ENCODE measurements at places on chromosomes 2 and 18. TPM values are rescaled to one million over a fixed set of nuclear protein-coding genes. Genes with fewer than 3 reads are reported as not detected.

SP140L gene
- 70.4 TPM for total RNA-seq

RBM43 gene
- total RNA-seq = 2.9 TPM

DNA sequence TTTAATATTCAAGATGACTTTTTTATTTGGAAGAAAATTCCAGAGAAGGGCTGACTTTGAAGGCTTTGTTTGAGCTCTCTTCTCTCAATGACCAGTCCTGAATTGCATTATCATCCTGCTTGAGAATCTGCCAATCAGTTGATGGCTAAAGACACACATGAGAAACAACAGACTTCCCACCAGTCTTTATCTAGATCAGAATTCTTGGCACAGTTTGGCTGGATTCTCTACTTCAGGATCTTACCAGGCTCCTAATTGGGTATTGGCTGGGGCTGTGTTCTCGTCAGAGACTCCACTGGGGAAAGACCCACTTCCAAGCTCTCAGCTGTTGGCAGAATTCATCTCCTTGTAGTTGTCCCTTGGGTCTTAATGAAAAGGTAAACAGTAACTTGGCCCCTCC, 86.0 kb downstream of the WDSUB1 start:
- ATAC-seq = no peak

DNA sequence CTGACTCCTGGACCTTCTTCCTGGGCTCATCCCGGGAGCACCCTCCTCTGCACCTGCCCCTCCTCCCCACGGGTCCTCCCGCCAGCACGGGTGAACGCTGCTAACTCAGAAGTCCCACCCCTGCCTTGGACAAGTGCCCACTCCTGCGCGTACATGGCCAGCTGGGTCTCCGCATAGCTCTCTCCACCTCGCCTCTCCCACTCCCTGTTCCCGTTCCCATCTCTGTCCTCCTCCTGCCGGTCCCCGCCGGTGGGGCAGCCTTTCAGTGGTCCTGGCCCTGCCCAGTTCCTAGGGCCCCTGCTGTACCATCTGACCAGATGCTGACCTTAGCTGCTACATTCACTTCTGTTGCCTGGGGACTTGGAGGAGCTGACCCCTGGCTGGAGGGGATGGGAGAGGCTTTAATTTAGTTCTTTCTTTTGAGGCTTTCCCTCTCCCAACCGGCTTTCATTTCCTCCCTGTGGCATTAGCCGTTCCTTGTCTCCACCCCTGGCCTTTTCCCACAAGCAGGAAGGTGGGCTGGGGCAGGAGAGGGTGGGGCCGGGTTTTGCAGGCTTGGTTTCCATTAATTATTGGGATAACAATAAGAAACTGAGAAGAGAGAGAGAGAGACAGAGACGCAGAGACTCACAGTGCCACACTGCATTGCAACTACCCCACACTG, 136.1 kb downstream of the SH3BP4 start:
- ATAC-seq = no peak

DNA sequence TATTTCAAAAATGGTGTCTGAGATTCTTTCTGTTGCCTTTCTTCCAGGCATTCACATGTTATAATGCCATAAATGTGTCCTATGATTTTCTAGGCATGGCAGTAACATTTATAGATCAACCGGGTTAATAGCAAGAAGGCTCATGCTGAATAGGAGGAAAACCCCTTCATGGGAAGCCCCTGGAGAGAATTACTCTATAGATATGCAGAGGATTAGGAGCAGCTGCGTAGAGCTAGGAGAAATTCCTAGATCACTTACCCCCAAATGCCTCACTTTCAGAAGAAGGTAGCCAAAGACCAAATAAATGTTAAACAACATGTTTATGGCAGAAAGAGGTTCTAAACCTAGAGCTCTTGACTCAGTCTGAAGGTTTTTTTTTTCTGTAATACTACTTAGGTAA, 153.4 kb upstream of the CTNNA2 start:
- no peak for ATAC-seq

DNA sequence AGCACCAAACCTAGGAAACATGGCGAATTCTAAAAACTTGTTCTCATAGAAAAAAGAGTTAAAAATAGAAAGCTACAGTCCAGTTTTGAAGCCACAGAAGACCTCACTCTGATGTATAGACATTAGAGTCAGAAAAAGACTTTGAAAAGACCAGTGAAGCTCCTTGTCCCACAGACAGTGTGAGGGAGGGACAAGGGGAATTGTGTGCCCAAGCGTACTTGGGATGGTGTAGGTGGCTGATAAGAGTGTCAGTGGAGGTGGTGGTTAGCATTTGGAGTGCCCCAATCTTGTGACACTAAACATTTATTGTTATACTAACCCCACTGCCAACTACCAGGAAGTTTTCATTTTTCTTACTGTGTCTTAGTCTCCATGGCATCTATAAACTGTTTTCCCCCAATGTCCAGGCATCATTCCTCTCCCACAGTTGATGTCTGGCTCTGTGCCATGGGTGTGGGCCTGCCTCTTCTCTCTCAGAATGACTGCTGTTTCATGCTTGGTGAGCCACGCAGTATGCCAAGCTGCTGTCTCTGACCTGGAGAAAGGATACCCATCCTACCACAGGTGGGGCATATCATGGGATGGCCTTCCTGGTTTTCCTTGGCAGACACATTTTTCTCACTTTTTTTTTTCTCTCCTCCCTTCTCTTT, 161.4 kb downstream of the RPIA start:
- ATAC-seq = no peak

DNA sequence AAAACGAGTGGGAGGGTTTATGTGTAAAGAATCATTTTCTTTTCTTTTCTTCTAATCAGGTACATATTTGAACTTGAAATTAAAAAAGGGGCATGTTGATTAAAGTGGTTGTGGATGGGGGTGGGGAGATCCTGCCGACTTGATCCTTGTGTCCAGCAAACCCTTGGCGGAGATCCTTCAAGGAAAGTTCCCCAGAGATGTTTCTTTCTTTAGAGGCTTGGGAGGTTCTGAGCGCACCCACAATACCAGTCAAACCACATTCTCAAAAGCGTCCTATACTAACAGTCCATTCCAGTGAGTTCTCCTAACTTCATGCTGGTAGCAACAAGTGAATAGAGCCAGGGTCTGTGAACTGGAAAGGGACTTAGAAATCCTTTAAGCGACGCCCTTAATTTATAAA, 49.2 kb downstream of the MYCN start:
- no peak for ATAC-seq

GRCh38 chr2:228103379-228103778, 78.1 kb downstream of the SPHKAP start:
- ATAC-seq = no peak

GRCh38 chr2:169391236-169391635, 28.9 kb upstream of the LRP2 start:
- no peak for ATAC-seq

DNA sequence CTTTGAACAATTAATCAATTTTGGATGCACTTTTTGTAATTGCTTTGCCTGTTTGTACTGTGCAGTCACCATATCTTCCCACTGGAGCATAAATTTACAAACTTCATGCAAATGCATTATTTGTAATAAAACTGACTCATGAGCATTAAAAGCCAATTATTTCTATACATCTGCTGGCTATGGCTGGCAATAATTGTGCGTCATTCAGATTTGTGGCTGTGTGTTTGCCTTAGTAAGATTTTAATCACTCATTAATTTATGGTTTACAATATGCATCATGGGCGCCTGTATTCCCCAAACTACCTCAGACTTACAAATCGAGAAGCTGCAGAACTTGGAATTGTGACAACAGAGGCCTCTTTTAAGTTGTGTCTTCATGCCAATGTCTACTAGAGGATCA, 132.4 kb upstream of the TRIB2 start:
- ATAC-seq = no peak

DNA sequence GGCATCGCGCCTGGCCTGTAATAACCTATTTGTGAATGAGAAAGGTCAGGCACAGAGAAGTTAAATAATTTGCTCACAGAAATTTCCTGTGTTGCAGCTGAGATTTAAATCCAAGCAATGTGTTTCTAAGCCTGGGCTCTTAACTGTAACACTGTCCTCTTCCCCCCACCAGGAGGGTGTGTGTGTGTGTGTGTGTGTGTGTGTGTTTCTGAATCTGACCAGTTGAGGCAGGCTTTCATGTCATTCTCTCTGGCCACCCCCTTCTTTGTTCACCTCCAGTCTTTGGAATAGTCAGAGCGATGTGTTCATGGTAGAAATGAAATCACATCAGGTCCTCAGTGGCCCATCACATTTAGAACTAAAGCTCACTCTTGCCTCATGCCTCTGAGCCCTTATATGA, 81.2 kb downstream of the NEDD4L start:
- ATAC-seq = no peak

GPR35 gene
- total RNA-seq = 4.4 TPM

- no peak for ATAC-seq
Observed at GRCh38 chr2:128668946-128669345, 350.3 kb upstream of the HS6ST1 start.

- no peak for ATAC-seq
Observed at GRCh38 chr18:43775591-43775990, 498.3 kb upstream of the SYT4 start.

ST6GAL2 gene
- total RNA-seq = not detected

DNA sequence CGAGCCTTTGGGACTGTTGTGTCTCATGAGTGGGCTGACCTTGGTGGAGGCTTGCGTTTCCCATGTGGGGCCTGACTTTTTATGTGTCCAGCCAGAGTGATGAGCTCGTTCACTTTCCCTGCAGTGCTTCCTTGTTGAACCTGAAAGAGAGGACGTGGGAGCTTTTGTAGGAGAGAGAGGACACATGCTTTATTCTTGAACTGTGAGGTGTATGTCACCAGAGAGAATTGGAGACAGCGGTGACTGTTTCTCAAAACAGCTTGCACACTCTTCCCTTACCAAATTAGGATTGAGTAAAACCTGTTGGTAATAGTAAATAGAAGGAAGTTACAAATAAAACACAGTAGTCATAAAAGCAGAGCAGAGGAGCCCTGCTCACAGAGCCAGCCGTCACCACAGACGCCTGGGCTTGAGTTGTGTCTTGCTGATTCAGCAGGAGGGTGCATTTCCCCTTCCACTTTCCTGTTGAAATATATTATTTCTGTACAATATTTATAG, 60.7 kb downstream of the INPP4A start:
- peak; percentile 72 for ATAC-seq

- ATAC-seq = no peak
Observed at GRCh38 chr18:22475426-22476100, 57.8 kb upstream of the CTAGE1 start.

GRCh38 chr2:62443471-62443870, 62.5 kb downstream of the TMEM17 start:
- ATAC-seq = no peak

- ATAC-seq = no peak
Observed at GRCh38 chr2:72138921-72139381, 8.7 kb downstream of the CYP26B1 start.

DNA sequence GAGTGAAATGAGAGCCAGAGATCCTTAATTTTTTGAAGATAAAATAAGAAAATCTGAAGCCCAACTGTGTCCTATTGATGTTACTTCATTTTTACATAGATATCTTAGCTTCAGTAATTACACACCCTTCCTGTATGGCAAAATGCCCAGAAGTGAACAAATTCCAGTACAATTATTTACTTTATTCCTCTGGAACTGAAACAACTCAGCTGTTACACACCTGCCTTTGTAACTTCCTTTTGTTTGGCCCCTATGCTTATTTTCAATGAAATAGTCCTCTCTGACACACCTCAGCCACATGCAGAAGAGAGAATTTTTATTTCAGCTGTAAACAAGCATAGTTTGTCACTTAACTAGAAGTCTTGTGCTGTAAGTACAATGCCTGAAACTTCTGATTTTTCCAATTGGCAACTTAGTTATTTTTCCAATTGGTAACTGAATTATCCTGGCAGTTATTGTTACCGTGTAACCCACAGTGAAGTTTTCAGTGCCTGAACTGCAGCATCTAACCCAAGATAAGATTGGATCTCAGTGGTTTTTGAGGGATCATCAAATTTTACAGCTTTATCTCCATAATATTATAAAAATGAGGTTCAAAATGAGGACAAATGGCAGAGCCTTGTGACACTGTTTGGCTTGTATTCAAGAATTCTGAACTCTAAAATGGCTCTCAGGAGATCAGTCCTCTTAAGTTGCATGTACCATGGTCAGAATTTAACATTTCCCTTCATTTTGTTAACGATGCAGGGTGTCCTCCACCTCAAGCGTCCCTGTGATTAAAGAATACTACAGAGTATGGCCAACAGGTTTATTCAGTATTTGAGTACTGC, 82.6 kb downstream of the PKP4 start:
- no peak for ATAC-seq

DNA sequence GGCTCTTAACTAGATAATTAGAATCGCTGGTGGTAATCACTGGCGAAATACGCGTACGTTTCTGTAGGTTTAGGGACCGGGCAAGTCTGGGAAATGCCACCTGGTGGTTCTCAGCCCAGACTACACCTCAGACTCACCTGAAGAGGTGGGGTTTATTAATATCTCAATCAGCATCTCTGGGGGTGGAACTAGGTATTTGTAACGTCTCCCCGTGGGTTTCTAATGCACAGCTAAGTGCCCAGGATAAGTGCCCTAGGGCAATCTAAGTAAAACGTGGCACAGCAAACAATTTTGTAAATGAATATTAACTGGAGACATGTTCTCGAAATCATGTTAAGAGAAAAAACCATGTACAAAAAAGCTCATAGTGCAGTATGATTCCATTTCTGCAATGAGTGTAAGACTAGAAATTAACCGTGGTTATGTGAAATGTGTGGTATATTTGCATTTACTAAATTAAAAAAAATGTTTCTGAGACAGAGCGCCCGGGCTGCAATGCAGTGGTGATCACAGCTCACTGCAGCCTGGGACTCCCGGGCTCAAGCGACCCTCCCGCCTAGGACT, 760 bp upstream of the CNOT11 start:
- ATAC-seq = peak; percentile 50

GRCh38 chr2:105600602-105600948, 144.1 kb upstream of the NCK2 start:
- no peak for ATAC-seq

AKAIN1 gene
- total RNA-seq = not detected

DNA sequence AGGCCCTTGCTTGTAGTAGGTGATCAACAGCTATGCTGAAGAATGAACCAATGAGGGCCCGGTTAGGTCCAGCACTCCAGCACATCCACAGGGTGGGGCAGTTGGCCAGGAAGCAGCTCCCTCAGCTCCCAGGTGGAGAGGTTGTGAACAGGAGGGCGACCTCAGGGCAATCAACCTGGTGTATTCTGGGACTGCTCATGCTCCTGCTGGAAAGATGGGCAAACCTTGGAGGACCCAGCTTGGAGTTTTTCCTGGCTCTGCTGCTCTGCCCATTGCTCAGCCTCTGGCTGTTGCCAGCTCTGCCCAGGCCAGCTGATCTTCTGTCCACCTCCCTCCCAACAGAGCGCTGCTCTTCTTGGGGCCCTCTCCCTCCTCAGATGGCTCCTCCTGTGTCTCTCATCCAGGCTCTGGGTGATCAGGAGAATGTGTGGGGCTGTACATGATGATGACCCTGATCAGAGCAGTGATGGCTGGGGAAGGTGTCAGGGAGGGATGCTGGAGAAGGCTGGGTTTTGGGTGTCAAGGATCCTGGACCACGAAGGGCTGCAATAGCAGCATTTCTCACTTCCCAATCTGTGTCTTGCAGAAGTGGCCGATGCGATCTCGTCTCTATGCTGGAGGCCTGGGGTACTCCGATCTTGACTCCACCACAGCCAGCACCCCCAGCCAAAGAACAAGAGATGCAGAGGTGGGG, 3.4 kb downstream of the TCF23 start:
- ATAC-seq = no peak

Measured in activated T-helper 17 cell treated with anti-CD3 and anti-CD28 coated beads, Interleukin-2, amount 50 U/mL, for 72 hours (primary cell).